ENCODE measurements at places on chromosomes 11 and 22. TPM values are rescaled to one million over a fixed set of nuclear protein-coding genes. Genes with fewer than 3 reads are reported as not detected.

- peak; percentile 42 for DNase-seq
- no peaks in the 10 kb centered on the region for H3K36me3 ChIP-seq
- H3K4me1 ChIP-seq = peaks cover 44% of the 10 kb centered on the region
- H3K4me3 ChIP-seq = no peak overlapping the region
Observed at GRCh38 chr22:40240686-40241085, 63.0 kb downstream of the TNRC6B start.

Gene GRAMD4
- total RNA-seq = 18.9 TPM

DNA sequence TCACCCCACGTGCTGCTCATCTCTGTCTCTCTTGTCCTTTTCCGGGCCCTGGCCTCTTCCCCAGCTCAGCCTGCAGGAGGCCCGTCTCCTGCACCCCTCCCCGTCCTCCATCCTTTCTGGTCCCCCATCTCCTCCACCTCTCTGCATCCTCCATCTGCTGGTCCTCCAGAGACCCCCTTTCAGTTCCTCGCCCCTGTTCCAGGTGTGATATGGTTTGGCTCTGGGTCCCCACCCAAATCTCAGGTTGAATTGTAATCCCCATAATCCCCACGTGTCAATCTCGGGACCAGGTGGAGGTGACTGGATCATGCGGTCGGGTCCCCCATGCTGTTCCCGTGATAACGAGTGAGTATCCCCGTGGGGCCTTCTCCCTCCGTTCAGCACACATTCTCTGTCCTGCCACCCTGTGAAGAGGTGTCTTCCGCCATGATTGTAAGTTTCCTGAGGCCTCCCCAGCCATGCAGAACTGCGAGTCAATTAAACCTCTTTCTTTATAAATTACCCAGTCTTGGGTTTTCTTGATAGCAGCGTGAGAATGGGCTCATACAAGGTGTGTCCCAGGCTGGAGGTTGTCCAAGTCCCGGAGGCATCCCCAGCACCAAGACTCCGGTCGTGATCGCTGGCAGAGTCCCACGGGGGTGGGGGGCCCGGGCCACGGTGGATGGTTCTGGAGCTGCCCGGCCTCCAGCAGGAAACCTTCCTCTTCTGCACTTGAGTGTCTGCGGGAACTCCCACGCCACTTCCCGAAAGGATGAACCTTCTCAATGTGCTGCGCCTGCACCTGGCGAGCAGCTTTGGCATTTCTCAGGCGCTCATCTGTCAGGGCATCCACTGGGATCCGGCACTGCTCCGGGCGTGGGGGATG is 29.0 kb upstream of the TOLLIP start:
- no peak overlapping the region for H3K27ac ChIP-seq
- DNase-seq = no peak
- peaks cover 8% of the 10 kb centered on the region for H3K4me1 ChIP-seq
- no peaks in the 10 kb centered on the region for H3K36me3 ChIP-seq
- no peak overlapping the region for H3K4me3 ChIP-seq

Gene CSRP3
- total RNA-seq = not detected

Gene POTEH
- total RNA-seq = not detected

DNA sequence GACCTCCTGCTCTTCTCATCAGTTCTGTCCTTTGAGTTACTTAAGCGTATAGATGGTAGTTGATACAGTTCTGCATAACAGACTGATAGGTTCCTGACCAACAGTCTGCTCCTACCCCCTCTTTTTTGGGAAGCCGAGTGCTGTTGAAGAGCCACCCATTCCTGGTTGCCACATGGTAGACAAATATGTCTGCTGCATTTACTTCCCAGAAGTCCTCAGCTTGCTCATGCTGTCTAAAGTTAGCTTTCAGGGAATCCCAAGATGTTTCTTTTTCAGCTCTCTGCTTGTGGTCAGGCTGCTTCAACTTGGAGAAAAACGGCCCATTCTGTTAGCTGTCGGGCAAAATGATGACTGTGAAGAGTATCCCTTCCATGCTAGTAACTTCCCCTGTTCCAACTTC is 48.7 kb downstream of the C22orf31 start:
- H3K4me3 ChIP-seq = no peak overlapping the region
- no peaks in the 10 kb centered on the region for H3K36me3 ChIP-seq
- H3K27ac ChIP-seq = no peak overlapping the region
- H3K4me1 ChIP-seq = no peaks in the 10 kb centered on the region

Gene F2
- not detected for total RNA-seq

DNA sequence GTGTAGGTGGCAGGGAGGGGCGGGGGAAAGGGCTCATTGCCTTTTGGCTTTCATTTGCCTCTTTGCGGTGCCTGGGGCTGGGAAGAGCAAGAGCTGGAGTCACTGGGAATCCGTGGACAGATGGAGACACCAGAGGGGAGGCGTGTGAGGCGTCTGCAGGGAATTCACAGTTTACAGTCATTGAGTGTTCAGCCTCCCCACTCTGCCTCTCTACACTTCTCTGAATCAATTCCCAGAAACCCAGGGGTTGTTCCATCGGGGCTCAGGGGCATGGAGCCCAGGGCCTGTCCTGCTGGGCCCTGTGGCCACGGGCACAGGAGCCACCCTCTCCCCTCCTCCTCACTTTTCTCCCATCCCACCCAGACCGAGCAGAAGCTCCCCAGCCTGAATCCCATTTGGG is 160.5 kb upstream of the NAV2 start:
- H3K27me3 ChIP-seq = peaks cover 4% of the 10 kb centered on the region
- H3K27ac ChIP-seq = no peak overlapping the region
- DNase-seq = no peak
- no peaks in the 10 kb centered on the region for H3K4me1 ChIP-seq

Gene WNT11
- 0.40 TPM for total RNA-seq

Gene LMO1
- total RNA-seq = 0.15 TPM

Gene NTM
- total RNA-seq = not detected

Gene GGT5
- total RNA-seq = 0.12 TPM

DNA sequence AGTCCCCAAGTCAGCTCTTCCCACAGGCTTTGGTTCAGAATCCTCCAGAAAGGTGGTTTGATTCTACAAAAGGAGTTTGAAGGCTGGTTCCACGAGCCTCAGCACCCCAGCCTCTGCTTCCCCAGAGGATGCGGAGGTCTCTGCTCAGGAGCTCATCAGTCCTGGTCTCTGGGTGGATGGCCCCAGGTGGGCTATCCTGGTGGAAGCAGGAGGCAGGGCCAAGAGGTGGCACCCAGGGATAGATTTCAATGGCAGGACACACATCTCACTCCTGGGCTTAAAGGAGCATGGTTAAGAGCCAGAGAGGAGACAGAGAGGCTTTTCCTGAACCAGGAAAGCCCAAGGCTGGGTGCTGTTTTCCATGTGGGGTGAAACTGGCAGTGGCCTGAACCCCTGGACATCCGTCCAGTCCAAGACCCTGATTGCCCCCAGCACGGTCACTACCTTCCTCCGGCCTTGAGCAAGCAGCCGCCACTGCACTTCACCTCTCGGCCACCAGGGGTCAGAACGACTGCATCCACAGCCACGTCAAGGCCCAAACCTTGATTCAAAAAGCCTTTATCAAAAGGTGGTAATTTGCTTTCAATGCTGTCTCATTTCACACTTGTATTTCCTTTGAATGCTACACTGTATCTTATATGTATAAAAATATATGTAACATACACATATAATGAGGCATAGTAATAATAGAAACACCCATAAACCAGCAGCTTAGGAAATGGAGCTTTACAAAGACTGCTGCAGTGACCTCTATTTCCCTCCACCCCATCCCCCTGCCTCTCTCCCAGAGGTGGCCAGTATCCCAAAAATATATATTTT is 19.3 kb upstream of the FXYD2 start:
- no peaks in the 10 kb centered on the region for H3K4me1 ChIP-seq
- no peaks in the 10 kb centered on the region for H3K36me3 ChIP-seq
- H3K27me3 ChIP-seq = peaks cover 66% of the 10 kb centered on the region
- H3K27ac ChIP-seq = no peak overlapping the region

- no peaks in the 10 kb centered on the region for H3K36me3 ChIP-seq
- H3K27ac ChIP-seq = no peak overlapping the region
- H3K27me3 ChIP-seq = no peaks in the 10 kb centered on the region
- H3K4me1 ChIP-seq = no peaks in the 10 kb centered on the region
- DNase-seq = no peak
- no peak overlapping the region for H3K4me3 ChIP-seq
Observed at GRCh38 chr11:35047179-35047578, 91.8 kb upstream of the CD44 start.

Gene P2RY6
- total RNA-seq = 1.6 TPM

DNA sequence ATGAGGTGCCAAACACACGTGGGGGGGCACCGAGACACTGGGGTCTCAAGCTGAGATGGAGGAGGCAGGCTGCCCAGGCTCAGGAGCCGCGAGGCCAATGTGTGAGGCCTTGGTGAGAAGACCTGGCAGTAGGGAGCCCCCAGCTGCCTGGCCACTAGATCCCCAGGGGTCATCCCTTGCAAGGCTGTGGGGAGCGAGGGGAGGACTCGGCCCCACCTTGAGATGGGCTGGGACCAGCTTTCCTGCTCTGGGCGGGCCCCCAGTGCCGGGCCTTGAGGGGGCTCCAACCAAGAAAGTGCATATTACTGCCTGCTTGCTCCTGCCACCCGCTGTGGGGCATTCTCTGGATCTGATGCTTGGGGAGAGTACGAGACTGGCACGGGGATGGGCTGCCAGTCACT is 107.0 kb downstream of the CTTN start:
- DNase-seq = no peak
- no peaks in the 10 kb centered on the region for H3K4me1 ChIP-seq
- no peak overlapping the region for H3K27ac ChIP-seq
- H3K4me3 ChIP-seq = no peak overlapping the region
- H3K27me3 ChIP-seq = no peaks in the 10 kb centered on the region

- H3K4me3 ChIP-seq = no peak overlapping the region
- H3K27me3 ChIP-seq = peaks cover 64% of the 10 kb centered on the region
- no peak for DNase-seq
- H3K36me3 ChIP-seq = no peaks in the 10 kb centered on the region
- no peaks in the 10 kb centered on the region for H3K4me1 ChIP-seq
Observed at GRCh38 chr11:17591293-17591692, 44.2 kb downstream of the OTOG start.

Gene NELL1
- not detected for total RNA-seq

- no peaks in the 10 kb centered on the region for H3K36me3 ChIP-seq
- H3K4me3 ChIP-seq = no peak overlapping the region
- no peaks in the 10 kb centered on the region for H3K27me3 ChIP-seq
- no peak for DNase-seq
Observed at GRCh38 chr22:41350087-41350486, 31.7 kb upstream of the TEF start.

DNA sequence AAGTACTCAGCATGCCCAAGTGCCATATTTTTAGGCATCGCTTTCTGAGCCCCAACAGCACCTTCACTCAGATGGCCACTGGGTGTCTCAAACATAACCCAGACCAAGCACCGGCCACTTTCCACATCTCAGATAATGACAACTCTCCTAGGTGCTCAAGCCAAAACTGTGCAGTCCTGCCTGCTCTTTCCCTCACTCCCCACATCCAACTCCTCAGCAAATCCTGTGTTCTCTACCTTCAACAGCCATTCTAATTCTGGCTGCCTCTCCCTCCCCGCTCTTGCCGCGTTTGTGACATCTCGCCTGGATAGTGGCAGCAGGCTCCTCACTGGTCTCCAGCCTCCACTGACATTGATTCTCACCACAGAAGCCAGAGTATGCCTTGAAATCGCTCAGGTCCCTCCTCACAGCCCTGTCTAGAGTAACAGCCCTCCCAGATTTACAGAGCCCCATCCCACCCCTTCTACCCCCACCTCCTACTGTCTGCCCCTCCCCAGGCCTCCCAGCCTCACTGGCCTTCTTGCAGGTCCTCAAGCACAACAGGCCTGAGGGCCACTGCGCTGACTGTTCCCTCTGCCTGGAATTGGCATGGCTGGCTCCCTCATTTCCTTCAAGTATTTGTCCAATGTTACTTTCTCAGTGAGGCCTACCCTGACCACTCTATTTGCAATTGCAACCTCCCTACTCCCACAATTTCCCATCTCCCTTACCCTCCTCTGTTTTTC is 1.3 kb upstream of the PHETA2 start:
- H3K27me3 ChIP-seq = no peaks in the 10 kb centered on the region
- H3K4me3 ChIP-seq = no peak overlapping the region
- no peak for DNase-seq
- H3K36me3 ChIP-seq = no peaks in the 10 kb centered on the region

- H3K27me3 ChIP-seq = peaks cover 88% of the 10 kb centered on the region
- no peaks in the 10 kb centered on the region for H3K4me1 ChIP-seq
- no peak for DNase-seq
- no peak overlapping the region for H3K4me3 ChIP-seq
Observed at GRCh38 chr11:120789391-120789790, 234.5 kb upstream of the TBCEL start.

Gene CHRNA10
- total RNA-seq = 0.36 TPM

- DNase-seq = no peak
- H3K27ac ChIP-seq = no peak overlapping the region
- H3K27me3 ChIP-seq = no peaks in the 10 kb centered on the region
- H3K4me3 ChIP-seq = no peak overlapping the region
Observed at GRCh38 chr11:121572571-121573059, 119.8 kb upstream of the SORL1-AS1 start.

Gene ANO1
- total RNA-seq = 184 TPM

- no peak overlapping the region for H3K27ac ChIP-seq
- DNase-seq = peak; percentile 0
- H3K4me1 ChIP-seq = no peaks in the 10 kb centered on the region
- H3K36me3 ChIP-seq = no peaks in the 10 kb centered on the region
- H3K27me3 ChIP-seq = no peaks in the 10 kb centered on the region
- H3K4me3 ChIP-seq = no peak overlapping the region
Observed at GRCh38 chr22:37354670-37355069, 72.4 kb downstream of the CYTH4 start.

DNA sequence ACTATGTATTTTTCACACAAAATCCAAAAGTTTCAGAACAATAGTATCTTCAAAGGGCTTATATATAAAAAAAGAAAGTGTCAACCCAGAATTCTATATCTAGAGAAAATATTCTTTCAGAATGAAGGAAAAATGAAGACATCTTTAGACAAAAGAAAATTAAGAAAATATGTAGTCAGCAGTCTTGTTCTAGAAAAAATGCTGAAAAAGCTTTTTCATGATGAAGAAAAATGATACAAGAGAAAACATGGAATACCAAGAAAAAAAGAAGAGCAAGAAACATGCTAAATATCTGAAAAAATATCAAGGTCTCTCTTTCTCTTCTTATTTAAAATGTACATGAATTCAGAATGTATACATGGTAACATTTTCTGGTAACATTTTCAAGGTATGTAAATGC is 816.8 kb upstream of the FAT3 start:
- H3K27ac ChIP-seq = no peak overlapping the region
- no peaks in the 10 kb centered on the region for H3K27me3 ChIP-seq
- no peaks in the 10 kb centered on the region for H3K4me1 ChIP-seq

DNA sequence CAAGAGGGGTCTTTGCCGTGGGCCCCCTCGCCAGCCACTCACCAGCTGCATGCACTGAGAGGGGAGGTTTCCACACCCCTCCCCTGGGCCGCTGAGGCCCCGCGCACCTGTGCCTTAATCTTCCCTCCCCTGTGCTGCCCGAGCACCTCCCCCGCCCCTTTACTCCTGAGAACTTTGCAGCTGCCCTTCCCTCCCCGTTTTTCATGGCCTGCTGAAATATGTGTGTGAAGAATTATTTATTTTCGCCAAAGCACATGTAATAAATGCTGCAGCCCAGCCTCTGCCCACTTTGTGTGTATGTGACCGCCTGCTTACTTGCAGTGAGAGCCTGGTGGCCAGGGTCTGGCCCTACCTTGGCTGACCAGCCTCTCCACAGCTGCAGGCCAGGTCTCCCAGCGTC is 2.8 kb upstream of the CRACR2B start:
- H3K4me1 ChIP-seq = peaks cover 51% of the 10 kb centered on the region
- no peaks in the 10 kb centered on the region for H3K36me3 ChIP-seq
- H3K4me3 ChIP-seq = no peak overlapping the region

GRCh38 chr11:14042686-14043465 is 80.4 kb downstream of the SPON1 start:
- H3K4me1 ChIP-seq = no peaks in the 10 kb centered on the region
- DNase-seq = no peak
- no peak overlapping the region for H3K27ac ChIP-seq

- H3K4me1 ChIP-seq = peaks cover 39% of the 10 kb centered on the region
- H3K27me3 ChIP-seq = no peaks in the 10 kb centered on the region
- no peak for DNase-seq
- H3K27ac ChIP-seq = no peak overlapping the region
Observed at GRCh38 chr22:39279170-39279850, 34.5 kb upstream of the PDGFB start.

All from PC-3 (cell line).